ENCODE measurements at places on chromosomes 5 and 9. TPM values are rescaled to one million over a fixed set of nuclear protein-coding genes. Genes with fewer than 3 reads are reported as not detected.

Gene FAXDC2
- 14.9 TPM for total RNA-seq

Gene BTNL3
- not detected for total RNA-seq

Gene CSNK1A1
- total RNA-seq: 533 TPM

Gene NRG2
- total RNA-seq: 0.73 TPM

Gene TAF11L5
- total RNA-seq: not detected

Gene IL3
- total RNA-seq: not detected

Gene RAD50
- total RNA-seq: 42.8 TPM

Gene GABRB2
- total RNA-seq: not detected
